Natural killer cell treated with Interleukin-12 subunit alpha and Interleukin-12 subunit beta and Interleukin-15 and Interleukin-18, amount 100 ng/mL, for 72 hours (primary cell): ENCODE measurements at places on chromosomes 11 and 22.

GRCh38 chr22:39927544-39927943 lies 26.7 kb downstream of the GRAP2 start:
- peaks cover 27% of the 10 kb centered on the region for H3K4me1 ChIP-seq
- H3K27me3 ChIP-seq: no peaks in the 10 kb centered on the region
- H3K36me3 ChIP-seq: no peaks in the 10 kb centered on the region
- no peak for DNase-seq

DNA sequence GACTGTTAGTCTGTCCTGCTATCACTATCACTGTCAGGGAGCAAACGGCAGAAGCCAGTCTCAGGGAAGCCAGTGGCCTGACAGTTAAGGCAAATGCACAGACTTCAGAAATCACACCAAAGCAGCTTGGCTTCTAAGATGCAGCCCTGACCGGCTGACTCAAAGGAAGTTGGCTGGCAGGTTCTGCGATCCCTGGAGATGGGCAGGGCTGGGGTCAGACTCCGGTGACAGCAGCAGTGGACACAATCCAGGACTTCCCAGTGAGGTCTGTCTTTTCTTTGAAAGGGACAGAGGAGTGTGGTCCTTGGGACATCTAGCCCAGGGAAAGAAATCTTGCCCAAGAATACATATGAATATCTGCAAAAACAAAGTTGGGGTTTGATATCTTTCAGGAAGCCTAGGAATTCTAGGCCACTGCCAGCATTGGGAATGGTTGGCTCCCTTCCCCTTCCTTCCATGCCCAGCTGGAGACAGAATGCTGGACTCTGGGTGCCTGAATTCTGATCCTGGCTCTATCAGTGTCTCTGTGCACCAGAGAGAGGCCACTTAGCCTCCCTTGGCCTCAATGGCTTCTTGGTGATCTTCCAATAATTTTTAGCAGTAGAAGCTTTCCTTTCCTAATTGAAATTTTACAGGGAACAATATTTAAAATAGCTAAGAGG lies 108.9 kb downstream of the KIRREL3 start:
- H3K27me3 ChIP-seq: peaks cover 11% of the 10 kb centered on the region
- H3K4me3 ChIP-seq: no peak overlapping the region
- H3K27ac ChIP-seq: no peak overlapping the region
- no peaks in the 10 kb centered on the region for H3K4me1 ChIP-seq
- no peak for DNase-seq

- H3K36me3 ChIP-seq: peaks cover 8% of the 10 kb centered on the region
- H3K27me3 ChIP-seq: no peaks in the 10 kb centered on the region
- no peak overlapping the region for H3K27ac ChIP-seq
- no peaks in the 10 kb centered on the region for H3K4me1 ChIP-seq
- DNase-seq: no peak
These were observed 719.1 kb upstream of the ANO3 start for GRCh38 chr11:25612806-25613205.

DNA sequence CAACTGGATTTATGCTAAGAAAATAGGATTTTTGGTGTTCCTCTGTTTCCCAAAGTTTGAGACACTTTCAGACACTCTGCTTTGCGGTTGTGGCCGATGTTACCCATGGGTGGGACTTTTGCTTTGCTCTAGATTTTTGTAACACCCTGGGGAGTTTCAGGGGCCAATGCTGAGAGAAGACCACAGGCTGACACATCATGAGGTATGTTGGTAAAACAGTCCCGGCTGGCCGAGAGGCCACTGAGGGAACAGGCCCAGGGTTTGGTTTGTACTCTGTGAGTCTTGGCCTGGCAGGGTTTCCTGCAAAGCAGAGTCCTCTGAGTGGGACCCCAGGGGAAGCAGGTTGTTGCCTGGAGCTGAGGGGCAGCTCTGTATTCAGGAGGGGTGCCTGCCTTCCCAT lies 78.5 kb upstream of the PITPNB start:
- H3K4me1 ChIP-seq: no peaks in the 10 kb centered on the region
- H3K36me3 ChIP-seq: no peaks in the 10 kb centered on the region
- no peak for DNase-seq
- no peaks in the 10 kb centered on the region for H3K27me3 ChIP-seq

DNA sequence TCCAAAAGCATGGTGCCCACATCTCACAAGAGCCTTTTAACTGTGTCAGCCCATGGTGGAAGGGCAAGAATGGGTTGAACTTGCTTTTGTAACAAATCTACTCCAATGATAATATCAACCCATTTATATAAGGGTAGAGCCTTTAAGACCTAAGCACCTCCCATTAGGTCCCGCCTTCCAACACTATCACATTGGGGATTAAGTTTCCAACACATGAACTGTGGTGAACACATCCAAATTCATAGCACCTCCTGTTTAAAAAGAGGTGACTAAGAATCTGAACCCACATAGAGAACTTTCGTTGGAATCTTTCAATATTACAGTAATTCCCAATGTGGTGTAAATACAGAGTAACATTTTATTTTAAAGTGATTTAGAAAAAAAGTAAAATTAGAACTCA lies 9.2 kb upstream of the CNTF start:
- peaks cover 53% of the 10 kb centered on the region for H3K36me3 ChIP-seq
- no peak overlapping the region for H3K4me3 ChIP-seq
- H3K4me1 ChIP-seq: peaks cover 6% of the 10 kb centered on the region
- DNase-seq: no peak
- H3K27me3 ChIP-seq: no peaks in the 10 kb centered on the region

- DNase-seq: no peak
- H3K27me3 ChIP-seq: no peaks in the 10 kb centered on the region
- peak overlapping the region; percentile 86 for H3K4me3 ChIP-seq
- H3K36me3 ChIP-seq: no peaks in the 10 kb centered on the region
- H3K27ac ChIP-seq: peak overlapping the region; percentile 78
These were observed 1.2 kb downstream of the DGCR2 start for GRCh38 chr22:19120829-19121630.

DNA sequence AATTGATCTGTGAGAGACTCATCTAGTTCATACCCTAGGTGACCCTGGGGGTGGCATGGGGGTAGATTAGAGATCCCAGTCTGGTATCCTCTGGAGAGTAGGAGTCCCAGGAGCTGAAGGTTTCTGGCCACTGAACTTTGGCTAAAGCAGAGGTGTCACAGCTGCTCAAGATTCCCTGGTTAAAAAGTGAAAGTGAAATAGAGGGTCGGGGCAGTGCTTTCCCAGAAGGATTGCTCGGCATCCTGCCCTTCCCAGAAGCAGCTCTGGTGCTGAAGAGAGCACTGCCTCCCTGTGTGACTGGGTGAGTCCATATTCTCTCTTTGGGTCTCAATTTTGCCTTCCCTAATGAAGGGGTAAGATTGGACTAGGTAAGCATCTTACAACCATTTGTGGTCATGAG lies 653 bp downstream of the IL18BP start:
- peak overlapping the region; percentile 99 for H3K27ac ChIP-seq
- H3K4me1 ChIP-seq: peaks cover 25% of the 10 kb centered on the region
- DNase-seq: no peak
- H3K36me3 ChIP-seq: peaks cover 9% of the 10 kb centered on the region

DNA sequence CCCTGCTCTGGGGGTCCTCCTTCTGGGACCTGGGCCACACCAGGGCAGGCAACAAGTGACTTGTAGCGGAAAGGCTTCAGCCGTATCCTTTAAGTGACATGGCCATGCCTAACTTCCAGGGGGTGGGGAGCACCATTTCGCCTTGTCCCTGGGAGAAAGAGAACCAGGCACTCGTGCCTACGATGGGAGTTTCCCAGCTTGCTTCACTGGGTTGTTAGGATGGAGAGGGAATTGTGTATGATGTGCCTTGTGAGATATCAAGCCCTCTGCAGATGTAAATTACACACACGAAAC lies 151.4 kb downstream of the CACNA1I start:
- H3K27ac ChIP-seq: no peak overlapping the region
- peaks cover 9% of the 10 kb centered on the region for H3K4me1 ChIP-seq
- no peaks in the 10 kb centered on the region for H3K36me3 ChIP-seq
- H3K27me3 ChIP-seq: peaks cover 5% of the 10 kb centered on the region
- H3K4me3 ChIP-seq: no peak overlapping the region
- no peak for DNase-seq

DNA sequence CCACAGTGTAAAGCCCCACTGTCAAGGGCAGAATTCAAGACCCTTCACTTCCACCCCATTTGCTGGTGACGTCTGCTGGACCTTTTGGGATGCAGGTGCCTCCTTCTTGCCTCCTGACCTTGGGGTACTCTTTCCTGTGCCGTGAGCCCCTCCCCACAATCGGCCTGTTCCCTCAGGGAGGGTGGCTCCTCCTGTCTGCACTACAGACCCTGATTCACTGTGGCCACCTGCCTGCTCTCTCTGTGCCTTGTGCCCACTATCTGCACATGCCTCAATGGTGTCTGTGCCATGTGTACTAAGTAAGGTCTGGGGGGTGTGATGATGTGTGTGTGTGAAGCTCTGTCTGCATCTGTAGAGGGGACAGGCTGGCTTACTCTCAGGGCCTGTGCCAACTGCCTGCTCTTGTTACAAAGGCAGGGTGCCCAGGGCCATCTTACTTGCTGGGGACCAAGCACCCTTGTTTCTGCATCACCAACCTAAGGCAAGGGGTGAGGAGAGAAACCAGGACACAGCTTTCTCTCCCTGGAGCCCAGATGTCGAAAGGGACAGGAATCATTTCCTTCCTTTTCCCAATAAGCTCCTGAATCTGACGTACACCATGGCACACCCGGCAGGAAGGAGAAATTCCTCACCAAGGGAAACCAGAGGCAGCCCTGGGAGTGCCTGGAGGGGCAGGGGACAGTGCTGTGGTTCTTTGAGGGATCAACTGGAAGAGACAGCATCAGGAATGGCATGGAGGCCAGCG lies 3.7 kb downstream of the PPM1F start:
- H3K4me3 ChIP-seq: no peak overlapping the region
- no peak overlapping the region for H3K27ac ChIP-seq
- peaks cover 17% of the 10 kb centered on the region for H3K4me1 ChIP-seq
- no peaks in the 10 kb centered on the region for H3K36me3 ChIP-seq

GRCh38 chr22:31229402-31230079 lies 17.4 kb downstream of the LIMK2 start:
- peaks cover 32% of the 10 kb centered on the region for H3K36me3 ChIP-seq
- H3K27ac ChIP-seq: peak overlapping the region; percentile 98
- H3K4me3 ChIP-seq: peak overlapping the region; percentile 83
- DNase-seq: no peak

DNA sequence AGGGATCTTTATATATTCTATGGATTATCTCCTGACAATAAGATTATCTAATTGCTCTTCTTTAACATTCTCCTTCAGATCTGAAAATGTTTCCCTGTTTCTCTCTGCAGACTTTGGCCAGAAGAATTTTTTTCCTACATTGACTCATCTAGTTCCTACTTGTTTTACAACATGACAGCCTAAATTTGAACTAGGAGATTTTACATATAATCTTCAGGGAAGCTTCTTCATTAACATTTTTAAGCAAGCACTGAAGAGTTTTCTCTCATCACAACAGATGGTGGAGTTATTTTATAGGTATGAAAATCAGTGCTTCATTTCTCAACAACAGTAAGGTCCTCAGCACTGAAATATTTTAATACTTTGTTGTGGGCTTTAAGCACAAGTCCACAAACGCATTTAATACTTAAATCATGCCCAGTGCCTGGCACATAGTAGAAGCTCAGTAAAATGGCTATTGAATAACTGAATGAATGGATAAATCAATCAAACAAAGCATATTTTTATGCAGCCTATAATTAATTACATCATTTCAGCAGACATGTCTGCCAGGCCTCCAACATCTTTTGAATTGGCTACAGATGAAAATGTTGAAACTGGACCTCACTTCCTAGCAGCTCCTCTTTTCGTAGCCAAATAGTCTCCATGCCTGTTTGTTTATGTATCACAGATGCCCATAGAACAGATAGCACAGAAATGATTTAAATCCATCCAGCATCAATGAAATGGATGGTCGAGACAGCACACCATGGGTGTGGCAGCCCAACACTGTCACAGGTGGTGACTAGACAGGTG lies 117.3 kb upstream of the POU2AF2 start:
- DNase-seq: no peak
- H3K27ac ChIP-seq: no peak overlapping the region
- peaks cover 11% of the 10 kb centered on the region for H3K27me3 ChIP-seq
- no peaks in the 10 kb centered on the region for H3K4me1 ChIP-seq
- no peaks in the 10 kb centered on the region for H3K36me3 ChIP-seq

DNA sequence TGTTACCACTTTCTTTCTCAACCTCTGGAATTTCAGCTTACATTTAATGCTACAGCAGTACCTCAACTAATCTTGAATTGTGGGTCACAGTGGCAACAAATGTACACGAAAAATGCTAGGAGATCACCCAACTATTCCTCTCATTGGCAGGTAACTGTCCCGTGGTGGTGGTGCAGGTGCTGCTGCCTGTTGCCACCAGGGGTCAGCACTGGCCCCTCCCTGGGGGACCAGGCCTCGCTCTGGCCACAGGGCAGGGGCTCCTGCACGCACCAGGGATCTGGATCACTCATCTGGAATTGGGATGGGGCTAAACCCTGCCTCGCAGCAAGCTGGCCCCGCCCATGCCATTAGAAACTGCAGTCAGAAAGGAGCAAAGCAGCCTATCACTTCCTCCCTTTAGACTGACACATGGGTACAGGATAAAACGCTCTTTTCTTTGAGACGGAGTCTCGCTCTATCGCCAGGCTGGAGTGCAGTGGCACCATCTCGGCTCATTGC lies 6.9 kb upstream of the POLDIP3 start:
- H3K27me3 ChIP-seq: no peaks in the 10 kb centered on the region
- peaks cover 4% of the 10 kb centered on the region for H3K4me1 ChIP-seq
- no peaks in the 10 kb centered on the region for H3K36me3 ChIP-seq
- H3K27ac ChIP-seq: no peak overlapping the region
- H3K4me3 ChIP-seq: no peak overlapping the region

GRCh38 chr22:42803389-42803788 lies 53.7 kb downstream of the ARFGAP3 start:
- peaks cover 6% of the 10 kb centered on the region for H3K36me3 ChIP-seq
- no peak overlapping the region for H3K27ac ChIP-seq
- no peak overlapping the region for H3K4me3 ChIP-seq
- DNase-seq: no peak
- H3K4me1 ChIP-seq: peaks cover 22% of the 10 kb centered on the region

DNA sequence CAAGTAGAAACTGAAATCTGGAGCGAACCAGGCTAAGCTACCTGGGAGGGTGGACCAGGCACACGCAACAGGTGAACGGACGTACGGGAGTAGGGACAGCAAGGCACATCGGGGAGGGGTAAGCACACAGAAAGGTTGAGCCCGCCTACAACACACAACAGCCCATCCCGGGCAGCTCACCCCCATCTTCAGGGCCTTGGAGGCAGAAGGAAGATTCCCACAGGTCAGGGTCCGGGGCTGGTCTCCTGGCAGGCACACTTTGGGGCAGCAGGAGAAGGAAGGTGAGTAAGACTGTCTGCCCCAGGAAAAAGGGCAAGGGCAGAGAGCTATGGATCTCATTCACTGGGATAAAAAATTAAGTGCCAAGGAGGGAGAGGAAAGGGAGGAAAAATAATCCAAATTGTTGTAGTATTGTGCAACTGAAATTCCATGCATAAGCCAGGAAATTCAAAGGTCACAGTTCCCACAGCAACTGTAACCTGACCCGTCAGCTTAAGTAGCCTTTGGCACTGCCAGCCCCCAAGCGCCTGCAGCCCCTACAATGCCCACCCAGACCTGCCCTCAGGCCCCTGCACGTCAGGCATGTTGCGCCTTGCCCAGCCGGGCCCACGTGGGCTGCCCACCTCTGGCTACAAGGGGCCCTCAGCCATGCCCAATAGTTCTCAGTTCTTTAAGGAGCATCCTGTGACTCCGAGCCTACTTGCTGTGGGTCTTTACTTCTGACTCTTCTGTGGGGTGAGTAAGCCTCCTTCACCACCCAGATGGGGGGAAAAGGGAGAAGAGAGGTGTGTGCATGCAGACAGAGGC lies 51.8 kb downstream of the MICAL3 start:
- no peak overlapping the region for H3K27ac ChIP-seq
- no peak for DNase-seq
- peaks cover 4% of the 10 kb centered on the region for H3K36me3 ChIP-seq
- peaks cover 31% of the 10 kb centered on the region for H3K4me1 ChIP-seq
- H3K27me3 ChIP-seq: no peaks in the 10 kb centered on the region
